CD4-positive, alpha-beta T cell treated with Interleukin-21 for 1 hour (primary cell): ENCODE measurements at places on chromosomes 2 and 18.

- no peak for DNase-seq
Observed at GRCh38 chr2:31476511-31477180, 62.1 kb upstream of the XDH start.

GRCh38 chr2:119288576-119288975, 64.9 kb downstream of the STEAP3 start:
- DNase-seq, result no peak

DNA sequence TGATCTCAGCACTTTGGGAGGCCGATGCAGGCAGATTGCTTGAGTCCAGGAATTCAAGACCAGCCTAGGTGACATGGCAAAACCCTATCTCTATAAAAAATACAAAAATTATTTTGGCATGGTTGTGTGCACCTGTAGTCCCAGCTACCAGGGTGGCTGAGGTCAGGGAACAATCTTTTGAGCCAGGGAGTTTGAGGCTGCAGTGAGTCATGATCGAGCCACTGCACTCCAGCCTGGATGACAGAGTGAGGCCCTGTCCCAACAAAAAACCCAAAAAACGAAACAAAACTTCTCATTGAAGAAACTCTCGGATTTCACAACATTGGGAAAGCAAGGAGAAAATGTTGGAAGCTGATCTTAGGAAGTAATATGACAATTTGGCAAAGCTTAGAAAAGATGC, 317.3 kb upstream of the MGAT5 start:
- no peak for DNase-seq

DNA sequence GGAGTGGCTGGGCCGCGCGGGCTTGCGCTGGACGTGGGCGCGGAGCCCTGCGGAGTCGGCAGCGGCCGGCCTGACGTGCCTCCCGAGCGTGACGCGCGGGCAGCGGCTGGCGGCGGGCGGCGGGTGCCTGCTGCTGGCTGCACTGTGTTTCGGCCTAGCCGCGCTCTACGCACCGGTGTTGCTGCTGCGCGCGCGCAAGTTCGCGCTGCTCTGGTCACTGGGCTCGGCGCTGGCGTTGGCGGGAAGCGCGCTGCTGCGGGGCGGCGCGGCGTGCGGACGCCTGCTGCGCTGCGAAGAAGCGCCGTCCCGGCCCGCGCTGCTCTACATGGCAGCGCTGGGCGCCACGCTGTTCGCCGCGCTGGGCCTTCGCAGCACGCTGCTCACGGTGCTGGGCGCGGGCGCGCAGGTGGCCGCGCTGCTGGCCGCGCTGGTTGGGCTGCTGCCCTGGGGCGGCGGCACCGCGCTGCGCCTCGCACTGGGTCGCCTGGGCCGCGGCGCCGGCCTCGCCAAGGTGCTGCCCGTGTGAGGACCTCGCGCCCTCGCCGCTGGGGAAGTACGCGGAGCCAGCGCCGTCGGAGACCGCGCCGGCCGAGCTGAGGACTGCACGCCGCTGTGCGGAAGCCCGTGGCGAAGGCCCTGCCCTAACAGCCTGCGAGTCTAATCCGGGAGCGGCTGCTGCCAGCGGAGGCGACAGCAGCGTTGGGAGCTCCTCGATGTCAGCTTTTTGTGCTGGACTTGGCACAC, 526 bp downstream of the SFT2D3 start:
- DNase-seq, result peak; percentile 83

DNA sequence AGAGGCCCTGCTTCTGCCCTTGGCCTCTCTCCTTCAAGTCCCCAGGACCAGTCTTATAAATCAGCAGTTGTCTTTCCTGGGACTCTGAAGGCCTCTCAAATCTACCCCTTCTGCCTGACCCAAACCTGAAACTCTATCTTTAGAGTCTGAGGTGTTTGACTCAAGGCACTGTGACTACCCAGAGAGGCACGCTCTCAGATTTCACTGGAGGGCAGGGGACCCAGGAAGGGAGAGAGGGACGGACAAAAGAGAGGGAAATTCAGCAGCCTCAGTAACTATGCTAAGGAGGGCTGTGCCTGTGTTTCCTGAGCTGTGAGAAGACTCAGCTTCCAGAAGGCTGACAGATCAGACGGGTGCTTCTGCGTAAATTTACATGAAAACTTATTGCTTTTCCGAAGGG, 217.8 kb downstream of the HAUS1 start:
- no peak for DNase-seq

DNA sequence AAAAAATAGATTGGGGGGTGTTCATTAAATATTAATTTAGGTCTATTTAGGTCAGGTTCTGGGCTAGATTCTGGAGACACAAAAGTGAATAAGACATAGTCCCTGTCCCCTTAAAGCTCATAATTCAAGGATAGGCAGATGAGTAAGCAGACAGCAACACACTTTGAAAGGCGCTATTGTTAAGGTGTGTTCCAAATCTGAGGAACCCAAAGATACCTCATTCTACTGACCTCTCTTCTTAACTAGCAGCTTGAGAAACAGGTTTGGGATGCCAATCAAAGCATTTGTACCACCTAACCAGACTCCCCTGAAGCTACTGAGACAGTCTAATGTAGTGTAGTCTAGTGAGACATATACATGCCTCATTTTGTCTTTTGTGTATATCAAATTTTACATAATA, 34.8 kb downstream of the SEMA4F start:
- no peak for DNase-seq

DNA sequence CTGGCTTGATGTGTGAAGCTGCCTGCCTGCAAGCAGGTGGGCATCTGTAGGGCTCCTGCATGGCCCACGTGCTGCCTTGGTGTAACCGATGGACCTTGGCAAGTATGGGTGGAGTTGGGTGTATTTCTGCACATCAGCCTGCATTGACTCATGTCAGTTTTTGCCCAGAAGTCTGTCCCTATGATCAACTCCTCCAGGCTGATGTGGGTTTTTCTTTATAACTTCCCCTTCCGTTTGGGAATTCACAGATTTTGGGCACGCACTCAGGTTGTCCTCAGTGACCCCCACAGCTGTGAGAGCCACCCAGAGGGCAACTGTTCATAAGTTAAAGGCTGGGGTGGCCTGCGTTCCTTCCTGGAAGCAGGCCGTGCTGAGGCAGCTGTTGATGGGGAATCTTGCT, 123.3 kb downstream of the NCK2 start:
- no peak for DNase-seq

GRCh38 chr2:143575340-143575739, 446.1 kb downstream of the ARHGAP15 start:
- DNase-seq, result no peak

- no peak for DNase-seq
Observed at GRCh38 chr18:44325903-44326635, 354.6 kb upstream of the SETBP1 start.

GRCh38 chr2:105600037-105600442, 144.7 kb upstream of the NCK2 start:
- DNase-seq, result no peak

DNA sequence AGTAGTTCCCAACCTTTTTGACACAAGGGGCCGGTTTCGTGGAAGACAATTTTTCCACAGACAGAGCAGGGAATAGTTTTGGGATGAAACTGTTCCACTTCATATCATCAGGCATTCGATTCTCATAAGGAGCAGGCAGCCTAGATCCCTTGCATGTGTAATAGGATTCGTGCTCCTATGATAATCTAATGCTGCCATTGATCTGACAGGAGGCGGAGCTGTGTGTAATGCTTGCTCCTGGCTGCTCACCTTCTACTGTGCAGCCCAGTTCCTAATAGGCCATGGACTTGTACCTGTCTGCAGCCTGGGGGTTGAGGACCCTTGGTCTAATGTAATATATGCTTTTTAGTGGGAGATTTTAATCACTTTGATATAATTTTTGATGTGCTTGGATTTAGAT, 188.7 kb upstream of the KLHL14 start:
- no peak for DNase-seq

DNA sequence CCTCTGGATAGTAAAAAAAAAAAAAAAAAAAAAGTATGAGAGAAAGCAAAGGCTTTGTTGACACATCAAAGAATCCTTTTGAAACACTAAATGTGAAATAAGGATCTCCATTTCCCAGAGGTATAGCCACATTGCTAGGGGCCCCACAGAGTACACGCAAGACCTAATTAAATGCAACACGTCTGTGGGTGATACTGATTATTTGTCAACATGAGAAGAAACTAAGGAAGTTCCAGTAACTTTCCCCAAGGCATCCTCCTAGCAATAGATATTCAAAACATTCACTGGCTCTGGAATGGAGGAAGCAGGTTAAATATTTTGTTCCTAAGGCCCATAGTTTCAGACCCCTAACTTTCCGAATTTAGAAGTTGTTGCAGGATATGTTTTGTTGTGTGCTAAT, 24.6 kb upstream of the EPB41L3 start:
- DNase-seq, result no peak

- DNase-seq, result no peak
Observed at GRCh38 chr2:173355132-173355865, 627 bp downstream of the CDCA7 start.

GRCh38 chr2:57443973-57444521, 602.6 kb upstream of the VRK2 start:
- DNase-seq, result no peak

DNA sequence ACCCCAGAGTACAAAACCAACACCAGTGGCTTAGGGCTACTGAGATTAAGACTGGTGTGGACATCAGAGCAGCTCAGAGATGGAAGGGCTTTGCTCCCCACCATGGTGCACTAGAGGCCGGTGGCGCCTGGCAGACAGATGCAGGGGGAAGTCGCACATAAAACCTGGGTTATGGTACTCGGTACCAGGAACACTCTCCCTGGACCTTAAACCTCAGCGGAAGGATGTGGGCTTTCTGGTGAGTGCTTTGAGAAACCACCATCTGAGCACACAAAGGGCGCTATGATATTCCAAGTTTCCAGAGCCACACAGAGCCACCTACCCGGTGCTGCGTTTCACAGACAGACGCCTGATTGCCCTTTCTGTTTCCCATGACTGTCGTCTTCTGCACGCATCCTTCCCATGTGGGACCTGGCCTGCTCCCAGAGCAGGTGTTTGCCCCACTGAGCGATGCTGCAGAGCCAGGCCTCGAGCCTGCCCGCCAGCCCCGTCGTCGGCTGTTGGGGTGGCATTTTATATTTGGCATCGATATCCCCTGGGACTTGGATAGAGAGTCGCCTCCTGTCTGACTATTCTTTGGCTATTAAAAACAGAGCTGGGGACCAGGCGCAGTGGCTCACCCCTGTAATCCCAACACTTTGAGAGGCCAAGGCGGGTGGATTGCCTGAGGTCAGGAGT, 89.5 kb upstream of the ODC1 start:
- no peak for DNase-seq

GRCh38 chr2:74379851-74380789, at the start of gene DCTN1:
Gene DCTN1 (minus strand): TSS chr2:74380311. CDS start chr2:74380037, 274 bp downstream.
- DNase-seq, result peak; percentile 13

DNA sequence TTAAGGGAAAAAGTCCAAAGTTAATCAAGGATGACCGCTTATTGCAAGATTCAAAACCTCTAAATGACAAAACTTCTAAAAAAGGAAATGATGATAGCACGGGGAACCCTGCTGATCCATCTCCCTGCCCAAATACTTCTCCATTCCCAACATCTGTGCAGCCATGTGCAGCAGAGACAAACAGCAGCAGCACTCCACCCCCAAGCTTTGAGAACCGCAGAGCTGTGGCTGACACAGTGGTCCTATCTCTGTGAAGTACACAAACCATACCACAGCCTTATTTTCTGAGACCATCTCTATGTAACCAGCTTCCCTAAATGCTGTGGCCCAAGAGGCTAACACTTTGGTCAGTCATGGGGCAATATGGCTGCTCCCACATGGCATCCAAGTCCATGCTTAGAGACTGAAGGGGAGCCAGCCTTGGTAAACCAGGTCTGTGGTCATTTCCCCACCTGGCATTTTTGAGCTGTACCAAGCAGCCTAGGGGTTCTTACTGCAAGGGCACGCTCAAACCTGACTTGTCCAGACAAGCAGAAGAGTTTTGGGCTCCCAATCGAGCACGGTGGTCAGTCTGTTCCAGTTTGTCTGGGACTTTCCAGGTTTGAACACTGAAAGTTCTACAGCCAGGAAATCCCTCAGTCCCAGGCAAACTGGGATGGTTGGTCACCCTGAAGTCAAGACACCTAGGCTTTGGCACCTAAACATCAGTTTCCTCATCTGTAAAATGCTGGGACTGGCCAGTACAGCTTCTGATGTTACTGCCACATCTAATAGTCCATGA, 17.1 kb upstream of the NFE2L2 start:
- DNase-seq, result no peak
